AG08396 (cell line): ENCODE measurements at places on chromosomes 5 and 9.
A peak's percentile ranks its signal among the peaks of the same experiment; 100 is the strongest.

DNA sequence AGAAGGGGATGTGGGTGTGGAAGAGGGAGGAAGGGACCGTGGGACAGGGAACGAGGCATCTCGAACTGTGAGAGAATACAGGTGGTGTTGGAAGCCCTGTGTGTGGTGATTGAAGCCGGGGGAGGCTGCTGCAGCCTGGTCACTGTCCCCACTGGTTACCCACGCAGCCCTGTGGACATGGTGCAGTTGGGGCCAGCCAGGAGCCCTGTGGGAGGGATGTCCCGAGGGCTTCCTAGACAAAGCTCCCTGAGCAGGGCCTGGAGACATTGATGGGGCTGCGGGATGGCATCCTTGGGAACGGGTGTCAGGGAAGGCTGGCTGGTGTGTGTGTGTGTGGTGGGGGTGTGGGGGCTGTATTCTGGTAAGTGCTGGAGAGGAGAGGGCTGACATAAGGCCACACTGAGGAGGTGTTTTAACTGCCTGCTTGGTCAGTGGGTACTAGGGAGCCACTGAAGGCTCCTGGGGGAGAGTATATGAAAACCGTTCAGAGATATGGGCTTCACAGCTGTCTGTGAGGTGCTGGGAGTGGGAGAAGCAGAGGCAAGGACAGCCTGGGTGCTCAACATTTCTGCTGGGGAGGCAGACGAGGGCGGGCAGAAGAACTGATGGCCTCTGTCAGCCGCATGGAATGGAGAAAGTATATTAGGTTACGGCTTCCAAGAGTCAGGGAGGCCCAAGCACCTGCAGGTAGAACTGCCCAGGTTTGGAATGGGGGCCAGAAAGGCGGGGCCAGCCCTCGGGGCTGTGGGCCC lies 20.0 kb downstream of the WNK2 start:
- DNase-seq: no peak

GRCh38 chr9:27569406-27569805 lies 3.9 kb downstream of the C9orf72 start:
- no peak for DNase-seq

GRCh38 chr5:56269216-56269927 lies 36.2 kb upstream of the ANKRD55 start:
- DNase-seq: peak; percentile 52

DNA sequence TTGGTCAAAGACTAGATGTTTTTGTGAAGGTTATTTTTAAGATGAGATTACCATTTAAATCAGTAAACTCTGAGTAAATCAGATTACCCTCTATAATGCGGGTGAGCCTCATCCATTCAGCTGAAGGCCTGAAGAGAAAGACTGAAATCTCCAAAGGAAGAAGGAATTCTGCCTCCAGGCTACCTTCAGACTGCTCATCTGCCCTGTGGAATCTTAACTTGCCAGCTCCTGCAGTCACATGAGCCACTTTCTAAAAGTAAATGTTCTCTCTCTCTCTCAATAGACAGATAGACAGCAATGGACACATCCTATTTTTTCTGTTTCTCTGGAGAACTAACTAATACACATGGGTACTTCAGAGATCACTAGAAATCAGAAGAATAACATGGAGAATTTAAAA lies 182.8 kb downstream of the CFAP90 start:
- no peak for DNase-seq

GRCh38 chr5:133287500-133287899 lies 235.7 kb downstream of the HSPA4 start:
- DNase-seq: peak; percentile 18
